ENCODE measurements at places on chromosomes 2 and 18. TPM values are rescaled to one million over a fixed set of nuclear protein-coding genes. Genes with fewer than 3 reads are reported as not detected.

GRCh38 chr2:218217360-218218267, 625 bp downstream of the ARPC2 start:
- no peaks in the 10 kb centered on the region for H3K27me3 ChIP-seq
- peak overlapping the region; percentile 93 for H3K27ac ChIP-seq
- H3K4me3 ChIP-seq = peak overlapping the region; percentile 89
- DNase-seq = peak; percentile 45
- H3K4me1 ChIP-seq = peaks cover 24% of the 10 kb centered on the region
- no peaks in the 10 kb centered on the region for H3K36me3 ChIP-seq

DNA sequence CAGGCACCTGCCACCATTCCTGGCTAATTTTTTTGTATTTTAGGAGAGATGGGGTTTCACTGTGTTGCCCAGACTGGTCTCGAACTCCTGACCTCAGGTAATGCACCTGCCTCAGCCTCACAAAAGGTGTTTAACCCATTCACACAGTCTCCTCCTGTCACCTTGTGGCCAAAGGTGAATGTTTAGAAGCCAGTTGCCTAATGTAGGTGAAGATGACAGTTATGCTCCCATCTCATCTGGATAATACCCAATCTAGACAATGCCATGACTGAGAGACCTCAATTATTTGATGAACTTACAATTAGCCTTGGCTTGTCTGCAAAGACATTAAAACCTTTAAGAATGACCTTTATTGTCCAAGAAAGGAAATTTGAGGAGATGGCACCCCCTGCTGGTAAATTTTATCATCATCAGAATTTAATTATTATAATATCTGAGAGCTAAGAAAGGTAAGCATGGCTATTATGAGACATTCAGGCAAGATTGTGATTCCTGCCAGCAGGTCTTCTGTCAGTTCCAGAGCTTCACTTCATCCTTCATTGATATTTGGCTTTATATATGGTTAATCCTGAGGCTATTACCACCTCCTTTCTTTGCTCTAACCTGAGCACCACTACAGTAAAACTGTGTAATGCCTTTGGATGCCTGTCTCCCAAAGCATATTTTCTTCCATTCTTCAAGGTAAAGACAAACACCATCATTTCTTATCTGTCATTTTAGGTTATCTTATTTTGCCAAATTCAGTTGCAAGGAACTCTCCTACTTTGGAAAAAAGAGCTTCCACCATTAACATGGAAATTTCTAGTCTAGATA, 117.6 kb downstream of the FAM124B start:
- H3K4me3 ChIP-seq = no peak overlapping the region
- H3K27me3 ChIP-seq = no peaks in the 10 kb centered on the region
- no peaks in the 10 kb centered on the region for H3K36me3 ChIP-seq
- no peak overlapping the region for H3K27ac ChIP-seq

- no peak for DNase-seq
- H3K4me1 ChIP-seq = no peaks in the 10 kb centered on the region
- no peaks in the 10 kb centered on the region for H3K36me3 ChIP-seq
- H3K27ac ChIP-seq = no peak overlapping the region
- H3K4me3 ChIP-seq = no peak overlapping the region
- no peaks in the 10 kb centered on the region for H3K27me3 ChIP-seq
These were observed 61.4 kb downstream of the QPCT start for GRCh38 chr2:37405781-37406180.

GRCh38 chr18:55783921-55784320, 195.9 kb upstream of the TCF4 start:
- H3K4me1 ChIP-seq = no peaks in the 10 kb centered on the region
- no peaks in the 10 kb centered on the region for H3K36me3 ChIP-seq
- no peak for DNase-seq
- no peak overlapping the region for H3K27ac ChIP-seq

- no peaks in the 10 kb centered on the region for H3K4me1 ChIP-seq
- H3K27me3 ChIP-seq = peaks cover 15% of the 10 kb centered on the region
- no peak overlapping the region for H3K27ac ChIP-seq
- no peaks in the 10 kb centered on the region for H3K36me3 ChIP-seq
These were observed 1.1 kb upstream of the SLC14A1 start for GRCh38 chr18:45722899-45723298.

- no peak overlapping the region for H3K4me3 ChIP-seq
- no peak for DNase-seq
- H3K36me3 ChIP-seq = no peaks in the 10 kb centered on the region
- H3K27ac ChIP-seq = no peak overlapping the region
These were observed 433.2 kb upstream of the TNP1 start for GRCh38 chr2:217293046-217293445.

GRCh38 chr2:208031608-208032019, 6.3 kb upstream of the PLEKHM3 start:
- H3K4me3 ChIP-seq = no peak overlapping the region
- H3K27me3 ChIP-seq = no peaks in the 10 kb centered on the region
- H3K4me1 ChIP-seq = peaks cover 4% of the 10 kb centered on the region
- no peaks in the 10 kb centered on the region for H3K36me3 ChIP-seq

- H3K27me3 ChIP-seq = no peaks in the 10 kb centered on the region
- H3K36me3 ChIP-seq = no peaks in the 10 kb centered on the region
- no peak for DNase-seq
- no peak overlapping the region for H3K27ac ChIP-seq
These were observed 8.2 kb upstream of the TTC21B start for GRCh38 chr2:165961818-165962217.

DNA sequence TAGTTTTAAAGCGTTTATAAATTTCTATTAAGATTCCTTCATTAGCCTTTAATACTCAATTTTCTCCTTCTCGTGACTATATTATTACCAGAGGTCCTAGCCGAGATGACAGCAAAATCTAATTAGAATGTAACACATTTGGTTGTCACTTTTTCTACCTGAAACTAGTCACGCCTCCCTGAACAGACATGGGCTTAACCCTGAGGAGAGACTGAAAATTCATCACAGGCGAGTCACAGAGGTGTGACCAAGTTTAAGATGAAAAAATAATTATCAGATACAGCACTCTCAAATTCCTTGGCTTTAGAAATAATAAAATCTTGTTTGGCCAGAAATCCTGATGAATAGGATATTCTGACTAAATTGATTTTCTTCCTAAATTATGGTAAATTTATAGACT, 834.4 kb upstream of the SLC39A10 start:
- H3K27me3 ChIP-seq = no peaks in the 10 kb centered on the region
- no peak for DNase-seq
- H3K4me3 ChIP-seq = no peak overlapping the region
- H3K4me1 ChIP-seq = no peaks in the 10 kb centered on the region
- H3K36me3 ChIP-seq = no peaks in the 10 kb centered on the region

GRCh38 chr2:241317391-241317790, 1.7 kb downstream of the SEPTIN2 start:
- H3K27ac ChIP-seq = peak overlapping the region; percentile 95
- DNase-seq = no peak
- peak overlapping the region; percentile 71 for H3K4me3 ChIP-seq
- H3K4me1 ChIP-seq = peaks cover 47% of the 10 kb centered on the region
- H3K27me3 ChIP-seq = no peaks in the 10 kb centered on the region

- H3K27me3 ChIP-seq = peaks cover 30% of the 10 kb centered on the region
- no peaks in the 10 kb centered on the region for H3K36me3 ChIP-seq
- H3K4me3 ChIP-seq = no peak overlapping the region
- peaks cover 29% of the 10 kb centered on the region for H3K4me1 ChIP-seq
- H3K27ac ChIP-seq = no peak overlapping the region
These were observed 50.9 kb downstream of the ACTR2 start for GRCh38 chr2:65278531-65278981.

Gene DSC3
- 3.3 TPM for total RNA-seq

Gene TUBB8B
- total RNA-seq = not detected

Gene CD207
- not detected for total RNA-seq

Gene CCDC68
- total RNA-seq = 1.3 TPM

Gene KIF1A
- total RNA-seq = 14.1 TPM

Gene ARHGEF4
- total RNA-seq = 82.2 TPM

Gene RUFY4
- total RNA-seq = not detected

All from cardiac muscle cell (in vitro differentiated cells and primary cell).